ENCODE measurements at places on chromosomes 6 and 20.

- no peak for DNase-seq
Observed at GRCh38 chr6:119210596-119210995, 132.1 kb upstream of the FAM184A start.

DNA sequence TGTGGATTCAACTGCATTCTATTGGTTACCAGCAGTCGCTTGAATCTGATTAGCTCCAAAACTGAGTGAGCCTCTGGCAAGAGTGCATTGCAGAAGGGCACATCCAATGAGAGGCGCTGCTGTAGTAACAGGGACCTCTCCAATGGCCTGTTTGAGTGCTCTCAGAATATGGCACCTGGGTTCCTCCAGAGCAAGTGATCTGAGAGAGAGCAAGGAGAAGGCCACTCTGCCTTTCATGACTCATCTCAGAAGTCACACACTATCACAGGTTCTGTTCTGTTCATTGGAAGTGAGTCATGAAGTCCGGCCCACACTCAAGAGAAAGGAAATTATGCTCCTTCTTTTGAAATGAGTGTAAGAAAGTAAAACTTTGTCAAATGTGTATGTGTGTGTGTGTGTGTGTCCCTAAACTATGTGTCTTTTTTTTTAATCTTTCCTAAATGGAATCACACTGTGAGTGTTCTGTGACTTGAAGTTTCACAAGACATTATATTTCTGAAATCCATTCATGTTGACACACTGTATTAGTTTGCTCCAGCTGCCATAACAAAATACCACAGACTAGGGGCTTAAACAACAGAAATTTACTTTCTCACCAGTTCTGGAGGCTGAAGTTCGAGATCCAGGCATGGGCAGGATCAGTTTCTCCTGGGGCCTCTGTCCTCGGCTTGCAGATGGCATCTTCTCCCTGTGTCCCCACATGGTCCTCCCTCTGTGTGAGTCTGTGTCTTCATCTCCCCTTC is 138.3 kb upstream of the CDYL start:
- no peak for DNase-seq

DNA sequence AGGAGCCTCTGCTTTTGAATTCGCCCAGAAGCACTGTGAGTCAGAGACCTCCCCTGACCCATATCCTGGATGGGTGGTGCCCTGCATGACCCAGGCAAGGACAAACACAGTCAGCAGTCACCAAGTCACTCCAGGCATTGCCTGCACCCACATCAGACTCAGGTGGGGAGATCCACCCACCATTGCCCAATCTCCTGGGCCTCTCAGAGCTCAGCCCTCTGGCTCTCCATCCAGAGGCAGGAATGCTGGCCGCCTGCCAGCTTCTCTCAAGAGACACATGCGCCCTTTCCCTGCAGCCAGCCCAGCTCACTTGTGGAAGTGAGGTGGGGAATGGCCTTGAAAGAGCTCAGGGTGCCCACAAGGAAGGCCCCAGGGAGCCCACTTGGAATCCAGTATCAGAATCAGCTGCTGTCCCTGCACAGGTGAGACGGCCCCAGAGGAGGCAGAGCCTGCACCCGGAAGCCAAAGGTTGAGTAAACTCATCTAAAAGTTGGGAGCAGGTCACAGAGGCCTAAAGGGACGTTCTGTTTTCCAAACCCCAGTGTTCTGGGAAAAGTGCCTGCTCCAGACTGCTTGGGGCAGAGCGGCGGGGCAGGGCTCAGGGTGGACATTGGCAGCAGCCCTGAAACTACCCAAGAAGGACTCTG is 129.8 kb downstream of the PREX1 start:
- no peak for DNase-seq

- DNase-seq = no peak
Observed at GRCh38 chr6:170124150-170124549, 166.7 kb downstream of the DLL1 start.

GRCh38 chr6:29465279-29465678 is 8.3 kb downstream of the OR2H1 start:
- no peak for DNase-seq

DNA sequence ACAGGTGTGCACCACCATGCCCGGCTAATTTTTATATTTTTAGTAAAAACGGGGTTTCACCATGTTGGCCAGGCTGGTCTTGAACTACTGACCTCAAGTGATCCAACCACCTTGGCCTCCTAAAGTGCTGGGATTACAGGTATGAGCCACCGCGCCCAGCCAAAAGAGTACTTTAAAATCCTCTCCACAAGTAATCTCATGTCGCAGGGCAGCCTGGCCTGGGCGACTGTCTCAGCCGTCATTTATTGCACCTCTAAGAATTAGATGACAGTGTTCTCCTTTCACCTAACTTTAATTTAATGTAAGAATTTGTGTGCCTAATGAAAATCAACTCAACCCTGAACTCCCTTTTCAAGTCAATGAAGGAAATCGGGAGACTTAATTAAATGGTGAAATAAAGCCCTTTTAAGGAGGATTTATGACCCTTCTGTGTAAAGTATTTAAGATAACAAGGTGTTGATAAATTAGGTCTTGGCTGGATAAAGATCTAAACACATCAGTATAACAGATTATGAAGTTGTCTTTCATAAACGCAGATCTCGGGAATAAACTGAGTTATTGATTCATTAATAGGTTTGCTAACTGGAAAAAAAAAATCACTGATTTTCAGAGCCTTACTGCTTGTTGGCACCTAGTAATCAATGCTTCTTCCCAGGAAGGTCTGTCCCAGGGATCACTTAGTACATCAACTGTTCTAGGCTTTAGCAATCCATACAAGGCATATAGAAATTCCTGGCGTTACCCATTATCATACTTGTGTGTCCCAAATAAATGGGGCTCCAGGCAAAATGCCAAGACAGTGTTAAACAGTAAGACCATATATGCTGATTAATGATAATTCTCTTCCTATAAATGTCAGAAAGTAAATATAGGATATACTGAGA is 209.3 kb downstream of the GMDS start:
- DNase-seq = no peak

DNA sequence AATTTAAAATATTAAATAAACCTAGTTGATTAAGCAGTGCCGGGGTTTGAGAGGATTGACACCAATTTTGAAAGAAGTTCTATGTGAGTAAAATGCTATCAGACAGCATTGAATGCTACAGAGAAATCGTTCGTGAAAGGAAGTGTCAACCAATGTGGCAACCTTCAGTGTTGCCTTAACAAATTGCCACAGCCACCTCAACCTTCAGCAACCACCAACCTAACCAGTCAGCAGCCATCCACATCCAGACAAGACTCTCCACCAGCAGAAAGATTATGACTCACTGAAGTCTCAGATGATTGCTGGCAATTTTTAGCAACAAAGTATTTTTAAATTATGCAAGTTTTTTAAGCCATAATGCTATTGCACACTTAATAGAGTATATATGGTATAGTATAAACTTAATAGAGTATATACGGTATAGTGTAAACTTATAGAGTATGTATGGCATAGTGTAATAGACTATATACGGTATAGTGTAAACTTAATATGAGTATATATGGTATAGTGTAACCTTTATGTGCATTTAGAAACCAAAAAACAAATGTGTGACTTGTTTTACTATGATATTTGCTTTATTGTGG is 65.3 kb upstream of the ID4 start:
- DNase-seq = no peak

DNA sequence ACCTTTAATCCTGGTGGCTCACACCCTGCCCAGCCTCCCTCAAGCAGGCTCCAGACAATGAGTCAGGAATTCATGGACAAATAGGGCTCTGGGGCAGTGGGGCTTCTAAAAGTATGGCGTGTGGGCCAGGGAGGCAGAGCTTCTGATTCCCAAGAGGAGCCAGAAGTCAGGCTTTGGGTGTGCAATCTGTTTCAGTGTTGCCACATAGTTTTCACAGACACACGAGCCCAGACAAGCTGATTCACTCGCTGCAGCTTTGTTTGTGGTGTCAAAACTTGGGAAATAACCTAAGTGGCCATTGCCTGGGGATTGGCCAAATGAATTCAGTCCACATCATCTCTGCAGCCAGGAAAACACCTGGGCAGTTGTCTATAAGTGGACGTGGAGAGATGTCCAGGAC is 9.2 kb downstream of the PEDS1 start:
- DNase-seq = no peak

DNA sequence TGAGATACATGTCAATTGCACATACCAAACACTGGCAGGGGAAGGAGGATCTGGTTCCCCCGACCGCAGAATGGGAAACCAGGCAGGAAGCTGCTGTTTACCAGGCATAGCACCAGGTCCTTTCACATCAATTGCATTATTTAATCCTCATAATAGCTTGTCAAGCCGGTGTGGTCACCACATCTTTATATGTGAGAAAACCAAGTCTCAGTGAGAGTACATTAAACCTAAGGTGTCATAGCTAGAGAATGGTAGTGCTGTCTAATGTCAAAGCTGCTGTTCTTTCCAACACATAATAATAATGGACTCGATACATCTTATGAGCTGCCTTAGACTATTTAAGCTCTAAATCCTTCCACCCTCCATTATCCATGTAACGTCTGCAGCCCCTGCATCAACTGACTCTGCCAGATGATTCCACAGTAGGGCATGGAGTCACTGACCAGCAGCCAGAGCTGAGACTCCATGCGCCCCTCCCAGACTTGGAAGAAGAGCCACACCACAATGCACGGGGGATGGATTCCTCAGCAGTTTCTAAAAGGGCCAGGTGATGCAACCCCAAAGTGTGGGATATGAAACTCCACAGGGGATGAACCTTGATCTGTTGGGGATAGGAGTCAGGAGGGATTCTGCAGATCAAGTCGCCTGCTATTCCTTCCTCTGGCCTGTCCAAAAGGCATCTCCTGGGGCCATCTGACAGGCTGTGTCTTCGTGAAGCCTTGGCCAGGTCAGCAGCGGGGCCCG is 71.8 kb downstream of the GPR6 start:
- DNase-seq = no peak

DNA sequence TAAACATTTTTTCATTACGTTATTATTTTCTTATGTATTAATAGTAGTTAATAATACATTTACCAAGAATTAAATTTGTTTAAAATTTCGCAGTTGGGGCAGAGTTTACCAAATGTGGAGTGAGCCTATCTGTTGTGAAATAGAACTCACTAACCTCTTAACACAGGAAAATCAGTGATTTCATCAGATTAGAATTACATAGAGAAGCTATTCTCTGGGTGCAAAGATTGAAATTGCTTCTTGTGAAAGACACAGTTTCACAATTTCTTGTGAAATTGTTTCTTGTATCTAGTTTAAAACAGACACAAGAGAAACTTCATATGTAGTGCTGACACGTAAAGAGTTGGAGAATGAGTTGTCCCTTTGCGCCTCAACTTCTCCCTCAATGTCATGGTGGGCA is 69.4 kb upstream of the PRL start:
- no peak for DNase-seq

DNA sequence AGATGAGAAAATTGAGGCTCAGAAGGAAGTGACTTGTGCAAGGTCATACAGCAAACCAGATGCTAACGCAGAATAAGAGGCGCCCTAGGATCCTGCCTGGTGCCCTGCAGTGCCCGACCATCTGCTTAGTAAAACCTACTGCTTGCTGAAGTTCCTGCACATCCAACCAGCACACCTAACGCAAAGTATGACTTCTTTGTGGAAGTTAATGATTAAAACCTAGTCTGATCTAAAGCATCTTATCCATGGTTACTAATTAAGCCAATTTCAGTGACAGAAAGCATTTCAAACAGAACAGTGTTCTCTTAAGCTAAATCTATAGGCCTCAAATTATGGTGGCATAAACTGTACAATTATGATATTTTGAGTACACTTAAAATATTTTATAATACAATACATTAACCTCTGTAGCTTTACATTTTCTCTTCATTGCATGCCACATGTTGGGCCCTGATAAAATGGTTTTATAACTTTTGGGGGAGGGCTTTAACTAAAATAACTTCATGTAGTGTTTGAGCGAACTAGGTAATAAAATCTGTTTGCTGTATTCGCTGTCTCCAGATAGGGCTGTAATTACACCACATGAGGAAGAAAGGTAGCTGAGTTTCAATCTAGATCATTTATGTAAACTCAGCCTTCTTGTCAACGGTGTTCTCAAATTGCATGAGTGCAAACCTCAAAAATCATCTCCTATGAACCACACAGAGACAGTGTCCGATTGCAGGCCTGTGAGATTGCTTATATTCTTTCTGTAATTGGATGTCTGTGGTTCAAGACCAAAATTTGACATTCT is 37.5 kb upstream of the BEND3 start:
- DNase-seq = no peak

DNA sequence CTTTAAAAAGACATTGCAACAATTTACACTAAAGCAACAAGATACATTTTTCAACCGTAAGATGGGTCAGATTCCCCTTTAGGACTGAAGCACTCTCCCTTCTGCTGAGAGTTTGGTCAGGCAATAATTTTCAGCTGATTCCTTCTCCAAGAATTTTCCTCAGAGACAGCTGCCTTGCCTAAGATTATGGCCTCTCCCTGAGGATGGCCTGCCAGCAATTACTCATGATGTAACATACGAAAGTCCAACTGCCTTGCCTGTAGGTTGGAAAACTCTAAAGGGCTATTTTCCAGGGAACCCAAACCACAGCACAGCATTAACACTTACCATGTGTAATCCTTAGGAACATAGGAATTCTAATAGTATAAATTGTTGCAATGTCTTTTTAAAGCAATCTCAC is 229.1 kb upstream of the FLRT3 start:
- DNase-seq = no peak

DNA sequence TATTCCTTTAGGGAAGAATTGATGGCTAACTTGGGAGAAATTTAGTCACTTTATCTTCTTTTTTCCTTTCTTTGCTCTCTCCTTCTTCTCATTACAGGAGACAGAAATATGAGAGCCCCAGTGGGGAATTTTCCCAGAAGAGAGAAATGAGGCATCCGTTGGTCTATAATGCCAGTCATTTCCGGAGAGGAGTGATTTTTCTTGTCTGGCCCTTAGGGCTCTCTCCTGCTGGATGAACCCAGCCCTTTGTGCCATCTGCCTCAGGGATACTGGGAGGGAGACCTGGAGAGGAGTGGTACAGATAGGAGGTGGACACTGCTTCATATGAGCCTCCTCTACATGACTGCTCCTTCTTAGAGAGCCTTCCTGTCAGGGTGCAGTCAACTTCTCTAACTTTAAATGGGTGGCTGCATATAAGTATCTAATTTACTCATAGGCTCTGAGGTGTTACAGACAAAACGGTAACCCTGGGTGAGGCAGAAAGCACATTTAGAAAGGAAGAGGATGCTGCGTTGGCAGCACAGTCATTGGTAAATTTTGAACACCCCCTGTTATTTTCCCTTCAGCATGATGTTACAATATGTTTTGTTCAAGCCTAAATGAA is 21.9 kb downstream of the RIMS1 start:
- no peak for DNase-seq

DNA sequence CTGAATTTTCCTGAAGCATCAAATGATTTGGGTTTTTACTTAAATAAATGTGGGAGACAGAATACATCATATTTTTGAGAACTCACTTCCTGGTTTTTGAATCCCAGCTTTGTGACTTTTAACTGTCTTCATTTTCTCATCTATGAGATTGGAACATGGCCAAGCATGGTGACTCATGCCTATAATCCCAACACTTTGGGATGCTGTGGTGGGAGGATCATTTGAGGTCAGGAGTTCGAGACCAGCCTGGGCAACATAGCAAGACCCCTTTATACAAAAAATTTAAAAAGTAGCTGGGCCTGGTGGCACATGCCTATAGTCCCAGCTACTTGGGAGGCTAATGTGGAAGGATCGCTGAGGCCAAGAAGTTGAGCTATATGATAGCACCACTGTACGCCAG is 122.3 kb downstream of the QKI start:
- DNase-seq = no peak

All from esophagus squamous epithelium (tissue), 5 donors.